Lower lobe of right lung (tissue), 2 donors: ENCODE measurements at places on chromosomes 5 and 9.

DNA sequence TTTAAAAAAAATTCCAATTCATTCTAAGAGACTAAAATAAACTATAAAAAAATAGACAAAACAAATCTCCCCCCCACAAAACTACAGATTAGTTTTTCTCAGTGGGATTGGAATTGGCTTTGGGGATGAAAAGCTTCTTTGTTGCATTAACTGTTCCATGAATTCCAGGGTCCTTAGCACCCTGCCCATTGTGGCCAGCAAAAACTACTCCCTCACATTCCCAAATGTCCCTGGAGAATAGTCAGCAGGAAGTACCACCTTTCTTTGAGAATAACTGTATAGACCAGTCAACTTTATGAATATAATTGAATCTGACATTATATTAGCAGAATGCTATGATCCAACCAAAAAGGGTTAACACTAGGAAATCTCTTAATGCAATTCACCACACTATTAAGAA is 147.9 kb downstream of the LPAR1 start:
- H3K27me3 ChIP-seq: no peaks in the 10 kb centered on the region
- no peak overlapping the region for H3K4me3 ChIP-seq
- DNase-seq: no peak
- H3K27ac ChIP-seq: no peak overlapping the region
- H3K36me3 ChIP-seq: no peaks in the 10 kb centered on the region

DNA sequence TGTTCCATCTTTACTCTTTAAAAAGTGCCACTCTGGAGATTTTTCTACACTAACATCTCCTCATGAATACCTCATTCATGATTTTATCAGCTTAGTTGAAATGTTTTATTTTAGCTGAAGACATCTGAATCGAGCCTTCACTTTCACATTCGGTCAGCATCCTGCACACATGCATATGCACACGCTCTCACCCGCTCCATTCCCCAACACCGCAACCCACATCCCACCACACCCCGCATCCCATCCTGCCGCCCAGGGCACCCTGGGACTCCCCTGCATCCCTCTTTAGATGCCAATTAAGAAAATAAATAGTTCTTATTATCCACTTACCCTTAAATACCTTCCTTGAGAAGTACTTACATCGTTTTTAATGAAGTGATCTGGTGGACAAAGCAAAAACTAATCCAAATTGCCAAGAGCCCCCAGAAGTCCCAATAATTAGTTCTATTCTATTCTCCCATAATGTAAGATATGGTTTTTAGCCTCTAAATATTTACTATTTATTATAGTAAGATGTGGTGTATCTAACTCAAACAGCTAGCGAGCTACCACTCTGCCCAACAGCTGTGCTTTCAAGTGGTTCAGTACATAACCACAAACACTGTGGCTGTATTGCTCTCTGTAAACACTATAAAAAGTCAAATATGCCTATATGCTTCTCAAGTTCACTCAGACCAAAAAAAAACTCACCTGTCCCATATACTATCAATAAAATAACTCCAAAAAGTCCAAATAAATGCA is 38.2 kb downstream of the GZMK start:
- no peak overlapping the region for H3K4me3 ChIP-seq
- no peaks in the 10 kb centered on the region for H3K36me3 ChIP-seq
- DNase-seq: no peak

DNA sequence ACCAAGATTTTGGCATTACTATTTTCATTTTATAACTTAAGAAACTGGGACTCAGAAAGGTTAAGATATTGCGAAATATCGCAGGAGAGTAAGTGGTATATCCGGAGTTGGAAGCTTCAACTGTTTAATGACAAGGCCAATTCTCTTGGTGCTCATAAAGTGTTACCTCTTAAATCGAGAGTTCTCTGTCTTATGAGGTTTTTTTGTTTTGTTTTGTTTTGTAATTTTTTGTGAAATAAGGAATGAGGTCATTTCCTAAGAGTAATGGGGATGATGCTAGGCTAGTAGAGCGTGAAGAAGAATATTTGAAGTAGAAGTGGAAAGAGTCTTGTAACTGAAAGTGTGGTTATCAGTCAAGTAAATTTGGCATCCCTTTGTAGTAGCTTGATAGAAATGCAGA is 183.2 kb upstream of the DAB2 start:
- no peak overlapping the region for H3K27ac ChIP-seq
- DNase-seq: no peak
- no peak overlapping the region for H3K4me3 ChIP-seq
- no peaks in the 10 kb centered on the region for H3K4me1 ChIP-seq

- peaks cover 22% of the 10 kb centered on the region for H3K4me1 ChIP-seq
- no peaks in the 10 kb centered on the region for H3K27me3 ChIP-seq
- DNase-seq: peak; percentile 89
Measured at GRCh38 chr9:133238851-133239532, 29.9 kb upstream of the OBP2B start.

DNA sequence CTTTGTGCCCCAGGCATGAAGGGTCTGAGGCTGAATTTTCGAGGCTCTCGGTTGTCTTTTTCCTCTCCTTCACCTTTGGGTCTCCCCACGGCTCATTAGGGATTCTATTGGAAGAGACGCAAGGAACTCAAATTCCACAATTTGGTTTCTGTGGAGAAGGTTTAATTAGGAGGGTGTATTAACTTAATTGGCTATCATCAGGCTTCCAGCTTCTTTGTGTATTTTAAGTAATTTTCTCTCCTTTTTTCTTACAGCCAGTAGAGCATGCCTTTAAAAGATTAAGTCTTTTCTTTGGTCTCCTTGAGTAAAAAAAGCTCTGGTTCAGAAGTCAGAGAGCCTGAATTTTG is 115.4 kb downstream of the PDZD2 start:
- DNase-seq: no peak
- H3K4me3 ChIP-seq: no peak overlapping the region

GRCh38 chr5:152102057-152102456 is 177.4 kb upstream of the GLRA1 start:
- no peaks in the 10 kb centered on the region for H3K27me3 ChIP-seq
- H3K4me3 ChIP-seq: no peak overlapping the region
- no peak overlapping the region for H3K27ac ChIP-seq
- no peaks in the 10 kb centered on the region for H3K4me1 ChIP-seq
- DNase-seq: no peak

DNA sequence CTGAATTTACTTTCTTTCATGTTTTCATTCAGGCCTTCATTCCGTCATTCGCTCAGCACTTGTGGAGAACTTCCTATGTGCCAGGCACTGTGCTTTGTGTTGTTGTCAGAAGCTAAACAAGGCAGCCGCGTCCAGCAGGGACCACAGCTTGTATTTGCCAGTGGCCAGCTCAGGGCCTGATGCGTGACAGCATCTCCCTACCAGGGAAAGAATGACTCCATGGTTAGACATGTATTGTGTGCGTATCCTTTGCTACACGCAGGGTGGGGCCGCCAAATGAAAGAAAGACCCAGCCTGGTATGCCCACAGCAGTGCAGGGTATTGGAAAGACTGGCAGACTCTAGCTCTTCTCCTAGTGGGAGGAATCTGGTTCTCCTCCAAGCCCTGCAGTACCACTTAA is 4.7 kb upstream of the COL27A1 start:
- peaks cover 20% of the 10 kb centered on the region for H3K4me1 ChIP-seq
- H3K36me3 ChIP-seq: no peaks in the 10 kb centered on the region
- H3K27me3 ChIP-seq: peaks cover 34% of the 10 kb centered on the region
- no peak overlapping the region for H3K4me3 ChIP-seq
- no peak overlapping the region for H3K27ac ChIP-seq

DNA sequence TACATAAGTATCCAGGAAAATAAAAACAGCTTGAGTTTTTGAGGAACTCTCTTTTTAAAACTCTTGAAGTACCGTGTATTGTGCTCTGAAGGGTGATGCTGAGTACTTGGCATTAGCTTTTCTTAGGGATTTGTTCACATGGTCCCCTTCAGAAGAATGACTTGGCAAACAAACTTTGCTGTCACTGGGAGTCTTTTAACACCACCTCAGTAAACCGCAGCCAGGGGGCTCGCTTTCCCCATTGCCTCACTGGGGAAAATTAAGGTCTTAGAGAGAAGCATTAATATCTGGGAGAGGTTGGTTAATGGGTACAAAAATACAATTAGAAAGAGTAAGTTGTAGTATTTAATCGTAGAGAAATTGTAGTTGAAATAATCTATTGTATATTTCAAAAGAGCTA is 105.9 kb upstream of the DAP start:
- DNase-seq: no peak
- H3K36me3 ChIP-seq: no peaks in the 10 kb centered on the region
- peak overlapping the region; percentile 61 for H3K27ac ChIP-seq
- no peaks in the 10 kb centered on the region for H3K4me1 ChIP-seq
- H3K27me3 ChIP-seq: no peaks in the 10 kb centered on the region
